Hippocampal formation (tissue), 2 donors: ENCODE measurements at places on chromosomes 12 and 14.
A peak's percentile ranks its signal among the peaks of the same experiment; 100 is the strongest.

DNA sequence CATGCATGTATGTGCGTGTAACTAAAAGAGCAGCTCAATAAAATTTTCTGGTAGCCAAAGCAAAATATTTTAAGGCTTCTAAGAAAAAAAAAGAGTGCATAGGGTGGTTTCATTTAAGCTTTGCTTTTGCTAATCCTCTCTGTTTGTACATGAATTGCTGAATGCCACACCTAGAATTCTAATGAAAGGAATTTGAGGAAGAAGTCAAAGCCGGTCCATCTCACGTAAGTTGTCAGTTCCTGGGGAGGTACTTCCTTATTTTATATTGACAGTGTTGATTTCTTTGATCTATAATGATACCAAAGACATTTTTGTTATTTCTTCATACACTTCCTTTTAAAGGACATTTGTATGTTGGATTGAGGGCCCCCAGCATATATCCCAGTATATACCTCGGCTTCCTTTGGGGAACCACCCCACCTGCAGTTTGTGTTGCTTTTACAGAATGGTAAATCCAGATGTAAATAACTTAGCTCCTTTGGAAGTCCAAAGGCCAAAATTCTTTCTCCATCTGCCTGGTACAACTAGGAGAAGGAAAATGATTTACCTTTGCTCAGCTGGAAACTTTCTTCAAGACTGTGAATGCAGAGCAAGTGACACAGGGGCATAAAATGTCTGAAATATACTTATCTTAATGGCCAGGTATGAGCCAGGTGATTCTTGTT, 420.9 kb upstream of the ATP2B1 start:
- DNase-seq = no peak

GRCh38 chr12:109512608-109513007, 35.2 kb downstream of the UBE3B start:
- no peak for DNase-seq

- no peak for DNase-seq
Observed at GRCh38 chr12:54383041-54383609, 1.4 kb downstream of the ZNF385A start.

- DNase-seq = no peak
Observed at GRCh38 chr12:20653871-20654270, 41.3 kb upstream of the SLCO1C1 start.

GRCh38 chr14:75254381-75254822, 24.2 kb upstream of the FOS start:
- no peak for DNase-seq

DNA sequence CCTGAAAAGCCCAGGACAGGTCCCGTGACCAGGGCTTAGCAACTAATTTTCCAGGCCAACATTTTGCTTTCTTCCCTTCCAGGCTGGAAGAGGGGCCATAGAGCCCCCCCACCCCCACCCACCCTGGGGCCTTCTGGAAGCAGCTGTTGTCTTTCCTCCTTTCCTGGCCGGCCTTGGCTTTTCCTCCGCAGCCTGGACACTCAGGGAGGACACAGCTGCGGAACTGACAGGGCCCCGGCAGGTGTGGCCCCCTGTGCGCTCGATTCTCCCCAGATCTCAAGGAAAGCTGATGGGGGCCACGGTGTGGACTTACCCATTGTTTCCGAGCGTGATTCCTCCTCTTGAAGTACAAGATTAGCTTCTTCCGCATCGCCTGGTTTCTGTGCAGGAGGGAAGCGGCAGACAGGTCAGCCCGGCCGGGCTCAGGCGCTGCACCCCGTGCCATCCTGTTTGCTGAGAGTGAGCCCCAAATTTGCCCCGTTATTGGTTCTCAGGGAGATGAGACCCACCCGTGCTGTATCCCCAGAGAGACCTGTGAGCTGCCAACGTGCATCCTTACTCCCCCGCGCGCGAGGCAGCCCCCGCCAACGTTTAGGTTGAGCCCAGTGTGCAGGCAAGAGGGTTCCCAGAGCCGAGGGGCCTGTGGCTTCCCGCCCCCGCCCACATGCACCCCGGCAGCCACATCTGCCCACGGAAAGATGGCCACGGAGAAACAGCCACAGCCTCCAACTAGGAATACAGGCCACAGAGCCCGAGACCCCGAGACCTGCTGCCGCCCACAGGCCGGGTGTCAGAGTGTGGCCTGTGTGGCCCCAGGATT, 129.6 kb downstream of the NCOR2 start:
- no peak for DNase-seq

DNA sequence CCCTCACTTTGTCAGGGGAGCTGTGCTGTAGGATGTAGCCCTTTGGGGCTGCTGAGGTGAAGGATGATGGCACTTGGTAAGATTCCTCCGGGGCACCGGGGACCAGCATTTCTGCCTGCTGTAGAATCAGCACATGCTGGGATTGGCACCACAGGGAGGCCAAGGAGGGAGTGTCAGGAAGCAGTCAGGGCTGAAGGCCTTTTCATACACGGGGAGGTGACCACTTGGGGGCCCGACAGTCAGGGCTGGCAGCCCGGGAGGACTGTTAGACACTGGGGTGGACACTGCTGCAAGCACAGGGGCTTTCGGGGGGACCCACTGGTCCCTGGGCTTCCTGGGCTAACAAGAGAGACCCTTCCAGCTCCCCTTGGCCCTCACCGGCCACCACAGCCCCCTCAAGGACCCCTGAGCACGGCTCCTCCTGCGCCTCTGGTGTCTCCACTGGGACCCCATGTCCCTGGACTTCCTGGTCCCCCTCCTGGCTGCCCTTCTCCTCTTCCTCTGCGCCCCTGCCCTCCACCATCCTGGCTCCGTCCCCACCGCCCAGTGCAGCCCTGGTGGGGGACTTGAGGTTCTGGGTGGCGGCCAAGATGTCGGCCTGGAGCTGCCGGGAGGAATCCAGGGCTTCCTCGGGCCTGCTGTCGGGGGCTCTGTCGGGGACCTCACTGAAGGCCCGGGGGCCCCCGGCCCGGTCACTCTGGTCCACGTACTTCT, 6.5 kb downstream of the TMEM119 start:
- no peak for DNase-seq

- DNase-seq = no peak
Observed at GRCh38 chr12:52582486-52582885, 8.8 kb upstream of the KRT74 start.

DNA sequence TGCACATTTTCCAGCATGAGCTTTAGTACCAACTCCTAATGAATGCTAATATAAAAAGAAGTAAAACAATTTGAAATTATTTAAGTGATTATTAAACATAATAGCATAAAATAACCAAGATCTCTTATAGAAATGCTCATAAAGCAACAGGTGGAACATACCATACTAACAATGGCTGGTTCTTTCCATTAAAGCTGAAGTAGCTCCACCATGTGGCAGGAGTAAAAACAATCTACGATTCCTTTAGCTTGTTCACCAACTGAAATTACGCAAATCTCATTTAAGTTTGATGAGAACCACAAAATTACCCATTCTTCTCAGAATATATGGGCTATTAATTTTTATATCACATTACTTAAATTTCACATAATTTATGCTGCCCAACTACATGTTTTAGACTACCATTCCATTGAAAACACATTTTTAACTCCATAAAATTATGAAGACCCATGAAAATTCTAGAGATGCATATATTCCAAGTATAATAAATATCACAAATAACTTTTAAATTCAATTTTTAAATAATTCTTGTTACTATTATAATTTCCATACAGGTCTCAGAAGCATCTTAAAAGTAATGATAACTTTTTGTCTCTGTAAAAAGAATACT, 213.6 kb downstream of the DAD1 start:
- peak; percentile 67 for DNase-seq

GRCh38 chr12:19485240-19485639, 45.9 kb downstream of the AEBP2 start:
- DNase-seq = no peak

GRCh38 chr12:54338698-54339296, 13.9 kb downstream of the COPZ1 start:
- no peak for DNase-seq

DNA sequence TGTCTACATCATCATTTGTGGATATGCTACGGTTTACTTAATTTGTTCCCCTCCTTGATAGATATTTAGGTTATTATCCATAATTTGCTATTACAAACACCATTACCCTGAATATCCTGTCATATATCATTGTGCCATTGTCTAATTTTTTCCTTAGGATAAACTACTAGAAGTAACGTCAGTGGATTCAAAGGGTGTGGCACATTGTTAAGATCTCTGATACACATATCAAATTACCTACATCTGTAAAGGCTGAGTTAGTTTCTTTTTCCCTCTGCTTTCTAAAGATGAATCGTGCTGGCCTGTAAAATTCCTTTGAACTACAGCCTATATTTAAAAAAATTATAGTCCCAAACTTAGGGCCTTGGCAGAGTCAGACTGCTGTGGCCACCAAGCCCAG, 53.9 kb upstream of the STRN3 start:
- DNase-seq = no peak

DNA sequence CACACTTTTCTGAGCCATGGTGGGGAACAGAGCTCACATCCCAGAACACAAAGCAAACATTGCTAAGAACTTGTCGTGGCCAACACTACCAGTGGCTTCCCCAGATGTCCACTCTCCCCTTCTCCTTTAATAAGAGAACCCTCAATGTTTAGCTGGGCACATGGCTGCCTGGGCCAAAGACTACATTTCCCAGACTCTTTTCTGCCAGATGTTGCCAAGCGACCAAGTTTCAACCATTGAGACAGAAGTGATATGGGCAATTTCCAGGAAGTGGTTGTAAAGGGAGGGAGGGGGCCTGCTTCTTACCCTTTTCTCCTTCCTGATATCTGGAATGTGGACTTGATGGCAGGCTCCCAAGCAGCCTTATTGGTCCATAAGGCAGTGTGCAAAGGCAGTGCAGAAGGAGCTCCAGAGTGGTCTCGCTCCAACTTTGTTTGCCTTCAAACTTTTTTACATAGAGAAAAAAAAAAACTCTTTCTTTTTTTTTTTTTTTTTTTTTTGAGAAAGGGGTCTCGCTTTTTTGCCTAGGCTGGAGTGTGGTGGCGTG, 24.9 kb upstream of the JDP2 start:
- DNase-seq = no peak

GRCh38 chr12:128978067-128978466, 124.8 kb downstream of the GLT1D1 start:
- no peak for DNase-seq

DNA sequence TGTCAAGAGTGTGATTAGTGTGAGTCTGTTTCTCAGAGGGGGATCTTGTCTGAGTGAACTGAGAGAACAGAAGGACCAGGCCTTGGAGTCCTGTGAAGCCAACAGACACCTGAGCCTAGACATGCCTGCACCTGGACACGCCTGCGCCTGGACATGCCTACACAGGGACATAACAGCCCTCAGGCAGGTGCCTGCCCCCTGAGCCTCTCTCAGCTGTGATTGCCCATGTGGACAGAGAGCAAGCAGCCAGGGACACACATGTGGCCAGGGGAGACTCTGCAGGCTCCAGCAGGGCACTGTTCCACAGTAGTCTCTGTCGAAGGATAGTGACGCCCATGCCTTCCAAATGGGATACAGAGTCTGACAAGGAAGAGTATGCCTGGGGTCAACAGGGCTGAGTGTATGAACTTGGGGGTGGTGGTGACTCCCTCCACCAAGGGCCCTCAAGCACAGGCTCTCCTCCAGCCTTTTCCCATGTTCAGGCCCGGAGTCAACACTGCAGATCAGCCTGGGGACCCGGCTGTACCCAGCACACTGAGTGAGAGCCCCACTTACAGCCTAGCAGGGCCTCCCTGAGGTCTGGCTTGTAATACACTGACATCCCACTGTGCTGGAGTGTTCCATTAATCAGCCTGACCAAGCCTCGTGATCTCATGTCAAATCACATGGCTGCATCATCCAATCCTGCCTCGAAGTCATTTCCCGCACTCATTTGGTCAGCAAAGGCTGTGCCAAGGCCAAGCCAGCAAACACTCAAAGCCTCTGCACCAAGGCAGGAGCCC, 173.0 kb downstream of the CALM1 start:
- DNase-seq = no peak

GRCh38 chr14:56797569-56798446, 12.5 kb downstream of the OTX2 start:
- DNase-seq = no peak

GRCh38 chr12:93707836-93708235, 30.7 kb downstream of the CRADD start:
- no peak for DNase-seq

DNA sequence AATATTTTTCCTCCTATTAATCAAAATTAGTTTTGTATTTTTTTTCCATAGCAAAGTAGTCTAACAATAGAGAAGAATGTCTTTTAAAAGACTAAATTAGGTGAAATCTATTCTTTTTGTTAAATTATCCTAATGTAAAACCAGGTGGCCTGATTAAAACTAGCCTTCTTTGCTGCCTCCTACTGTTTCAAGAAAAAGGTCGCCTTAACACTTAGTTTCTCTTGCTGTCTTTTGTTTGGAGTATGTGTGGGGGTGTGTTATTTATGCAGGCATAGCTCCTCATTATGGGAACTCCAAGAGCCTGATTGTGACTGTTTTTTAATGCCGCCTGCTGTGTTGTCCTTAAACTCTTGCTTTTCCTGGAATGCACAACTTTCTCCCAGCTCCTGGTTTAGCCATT, 855.3 kb downstream of the DIO2 start:
- no peak for DNase-seq

DNA sequence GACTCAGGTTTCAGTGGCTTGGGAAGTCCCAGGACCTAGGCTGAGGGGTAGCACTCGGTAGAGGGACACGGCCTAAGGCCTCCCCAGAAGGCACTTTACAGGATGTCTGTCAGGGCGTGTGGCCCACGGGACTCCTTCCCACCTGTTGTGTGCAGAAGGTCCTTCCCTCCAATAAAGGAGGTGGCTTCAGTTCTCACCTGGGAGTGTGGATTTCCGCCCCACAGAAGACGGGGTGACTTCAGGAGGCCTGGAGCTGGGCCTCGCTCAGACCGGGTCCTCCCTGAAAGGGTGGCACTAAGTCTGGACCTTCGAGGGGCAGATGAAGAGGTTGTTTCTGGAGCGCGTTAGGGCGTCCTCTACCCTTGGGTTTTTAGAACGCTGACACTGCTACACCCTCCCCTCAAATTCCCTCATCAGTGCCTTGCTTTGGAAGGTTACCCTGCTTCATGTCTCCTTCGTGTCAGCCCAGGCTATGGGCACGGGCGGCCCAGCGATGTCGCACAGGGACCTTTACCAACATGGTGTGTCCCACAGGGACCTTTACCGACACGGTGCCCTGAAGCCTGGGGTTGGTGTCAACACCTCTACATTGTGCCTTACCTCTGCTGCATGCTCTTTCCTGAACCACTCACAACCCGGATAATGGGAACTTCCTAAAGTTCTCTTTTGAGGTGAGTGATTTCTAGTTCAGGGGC, 7.1 kb downstream of the SLC6A12 start:
- no peak for DNase-seq

DNA sequence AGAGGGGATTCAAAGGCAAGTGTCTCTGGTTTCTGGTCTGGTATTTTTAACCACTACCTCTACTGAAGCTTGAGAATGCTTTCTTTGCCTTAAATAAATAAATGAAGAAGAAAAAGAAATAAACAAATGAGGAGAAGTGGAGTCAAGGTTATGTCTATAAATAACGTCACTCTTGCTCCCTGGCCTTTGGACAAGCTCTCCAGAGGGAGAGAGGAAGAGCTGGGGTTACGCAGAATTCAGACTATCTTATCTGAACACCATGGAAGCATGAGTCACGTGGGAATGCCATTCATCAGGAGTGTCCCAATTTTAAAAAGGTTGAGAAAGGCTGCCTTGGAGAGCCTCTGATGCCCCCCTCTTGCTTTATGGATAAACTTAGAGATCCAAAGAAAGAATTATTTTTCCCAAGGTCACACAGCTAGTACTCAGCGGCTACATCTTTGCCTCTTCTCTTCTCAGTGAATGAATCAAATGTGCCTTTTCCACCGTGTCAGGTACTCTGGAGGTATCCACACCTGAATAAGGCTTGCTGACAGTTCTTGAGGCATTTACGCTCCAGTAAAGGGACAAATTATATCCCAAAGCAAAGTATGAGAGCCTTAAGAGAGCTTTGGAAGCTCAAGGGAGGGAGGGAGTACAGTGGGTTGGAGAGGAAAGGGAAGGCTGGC, 12.9 kb upstream of the MSI1 start:
- no peak for DNase-seq
